Mesothelial cell of epicardium (in vitro differentiated cells): ENCODE measurements at places on chromosomes 2 and 18.

DNA sequence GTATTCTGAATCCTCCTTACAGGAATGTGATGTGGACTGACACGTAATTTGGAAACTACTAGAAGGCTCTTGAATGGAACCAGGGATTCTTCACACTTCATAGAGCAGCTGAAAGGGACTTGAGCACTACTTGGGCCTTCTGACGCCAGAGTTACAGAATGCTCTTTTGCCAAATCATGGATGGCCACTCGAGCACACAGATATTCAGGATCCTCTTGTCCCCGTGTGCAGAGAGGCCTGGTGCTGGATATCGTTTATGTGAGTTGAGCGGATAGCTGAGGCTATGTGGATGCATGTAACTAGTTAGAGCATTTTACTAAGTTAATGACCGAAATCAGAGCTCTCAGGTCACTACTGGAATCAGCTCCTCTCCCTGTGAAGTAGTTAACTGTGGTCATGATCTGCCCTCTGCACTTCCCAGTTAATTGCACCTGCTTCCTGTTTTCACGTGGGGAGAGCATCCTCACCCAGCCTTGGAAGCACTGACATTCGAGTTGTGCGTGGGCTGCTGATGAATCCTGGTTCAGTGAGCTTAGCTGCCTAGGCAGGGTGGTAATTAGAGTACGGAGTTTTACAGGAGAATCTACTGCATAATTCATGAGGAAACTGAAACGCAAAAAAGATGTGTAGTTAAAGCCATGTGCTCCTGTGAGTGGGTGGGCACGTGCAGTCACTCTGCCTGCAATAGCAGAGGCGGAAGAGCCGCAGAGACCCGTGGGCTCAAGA is 5.2 kb upstream of the TPO start:
- no peaks in the 10 kb centered on the region for H3K36me3 ChIP-seq
- H3K4me3 ChIP-seq, result no peak overlapping the region
- no peak overlapping the region for H3K27ac ChIP-seq
- DNase-seq, result no peak

DNA sequence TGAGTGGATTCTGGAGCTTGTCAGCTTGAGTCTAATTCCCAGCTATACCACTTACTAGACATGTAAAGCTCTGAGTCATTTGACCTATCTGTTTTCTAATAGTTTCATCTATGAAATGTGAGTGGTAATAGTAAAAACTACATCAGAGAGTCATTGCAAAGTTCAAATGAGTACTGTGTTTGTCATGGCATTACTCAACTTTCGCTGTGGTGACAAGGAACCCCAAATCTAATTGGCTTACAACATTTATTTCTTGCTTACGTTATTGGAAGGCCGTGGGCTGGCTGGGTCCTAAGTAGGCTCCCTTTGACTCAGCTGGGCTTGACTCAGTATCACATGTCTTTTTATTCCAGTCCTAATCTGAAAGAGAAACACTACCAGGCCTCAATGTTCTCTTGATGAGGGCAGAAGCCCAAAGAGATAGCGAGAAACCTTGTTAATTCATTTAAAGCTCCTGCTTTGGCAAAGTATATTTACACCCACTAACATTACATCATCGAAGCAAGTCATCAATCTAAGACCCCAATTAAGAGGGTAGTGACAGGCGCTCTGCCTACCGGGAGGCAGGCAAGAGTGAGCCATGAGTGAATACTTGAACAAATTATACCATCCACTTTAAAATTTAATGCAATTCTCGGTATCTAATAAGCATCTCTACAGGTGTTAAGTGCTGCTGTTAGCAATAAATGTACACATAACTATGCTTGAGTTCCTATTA is 431.8 kb upstream of the SPHKAP start:
- DNase-seq, result no peak
- no peaks in the 10 kb centered on the region for H3K36me3 ChIP-seq
- no peaks in the 10 kb centered on the region for H3K27me3 ChIP-seq
- H3K4me1 ChIP-seq, result no peaks in the 10 kb centered on the region
- no peak overlapping the region for H3K4me3 ChIP-seq
- H3K27ac ChIP-seq, result no peak overlapping the region

DNA sequence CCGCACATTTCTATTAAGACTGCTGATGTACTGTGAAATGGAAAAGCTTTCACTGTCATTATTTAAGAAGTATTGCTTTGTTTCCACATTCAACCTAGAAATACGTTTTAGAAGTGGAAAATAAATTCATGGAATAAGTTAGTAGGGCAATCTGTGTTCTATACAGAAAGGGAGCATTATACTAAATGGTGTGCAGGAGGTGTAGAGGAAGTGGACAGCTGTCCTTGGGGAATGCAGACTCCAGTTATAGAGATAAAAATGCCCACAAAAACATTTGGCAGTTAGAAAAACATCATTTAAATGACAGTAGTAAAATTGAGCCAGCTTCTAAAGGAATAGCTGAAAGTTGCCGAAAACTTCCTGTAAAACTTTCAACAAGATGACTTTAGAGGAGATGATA is 46.8 kb downstream of the PIK3C3 start:
- H3K36me3 ChIP-seq, result peaks cover 59% of the 10 kb centered on the region
- H3K27ac ChIP-seq, result no peak overlapping the region
- no peak for DNase-seq
- no peak overlapping the region for H3K4me3 ChIP-seq
- no peaks in the 10 kb centered on the region for H3K27me3 ChIP-seq
- H3K4me1 ChIP-seq, result no peaks in the 10 kb centered on the region

DNA sequence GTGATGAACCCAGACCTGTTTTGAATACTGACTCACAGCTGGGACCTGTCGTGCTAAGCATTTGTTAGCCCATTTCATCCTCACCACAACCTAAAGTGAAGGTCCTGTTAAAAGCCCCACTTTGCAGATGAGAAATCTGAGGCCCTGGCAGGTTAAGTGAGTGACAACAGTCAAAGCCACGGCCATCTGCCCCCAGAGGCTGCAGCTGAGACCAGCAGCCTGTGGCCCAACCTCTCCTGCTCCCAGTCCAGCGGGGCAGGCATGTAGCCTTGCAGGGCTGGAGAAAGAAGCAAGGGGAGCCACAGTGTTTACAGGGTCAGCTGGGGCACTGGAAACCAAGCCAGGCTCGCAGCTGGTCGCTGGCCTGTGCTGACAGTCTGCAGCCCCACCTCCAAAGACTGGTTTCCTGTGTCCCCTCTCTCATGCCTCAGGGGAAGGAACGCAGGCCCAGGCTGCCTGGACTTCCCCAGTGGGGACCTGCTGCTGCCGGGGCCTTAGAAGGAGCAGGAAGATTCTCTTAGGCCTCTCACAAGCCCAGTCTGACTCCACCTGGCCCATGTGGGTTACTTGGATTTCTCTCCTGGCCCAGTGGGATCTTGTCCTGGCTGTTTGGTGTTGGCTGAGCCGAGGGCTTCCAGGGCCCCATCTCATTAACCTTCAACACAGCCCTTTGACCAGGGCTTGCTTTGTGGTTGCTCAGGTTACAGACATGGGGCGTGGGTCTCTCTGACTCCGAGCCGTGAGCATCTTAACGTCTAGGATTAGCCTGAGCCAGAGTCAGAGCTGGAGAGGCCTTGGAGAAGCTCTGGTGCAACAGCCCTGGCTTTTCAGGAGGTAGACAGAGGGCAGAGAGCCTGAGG is 1.7 kb downstream of the INPP5D start:
- no peaks in the 10 kb centered on the region for H3K36me3 ChIP-seq
- H3K4me1 ChIP-seq, result no peaks in the 10 kb centered on the region
- no peak overlapping the region for H3K27ac ChIP-seq
- DNase-seq, result no peak

DNA sequence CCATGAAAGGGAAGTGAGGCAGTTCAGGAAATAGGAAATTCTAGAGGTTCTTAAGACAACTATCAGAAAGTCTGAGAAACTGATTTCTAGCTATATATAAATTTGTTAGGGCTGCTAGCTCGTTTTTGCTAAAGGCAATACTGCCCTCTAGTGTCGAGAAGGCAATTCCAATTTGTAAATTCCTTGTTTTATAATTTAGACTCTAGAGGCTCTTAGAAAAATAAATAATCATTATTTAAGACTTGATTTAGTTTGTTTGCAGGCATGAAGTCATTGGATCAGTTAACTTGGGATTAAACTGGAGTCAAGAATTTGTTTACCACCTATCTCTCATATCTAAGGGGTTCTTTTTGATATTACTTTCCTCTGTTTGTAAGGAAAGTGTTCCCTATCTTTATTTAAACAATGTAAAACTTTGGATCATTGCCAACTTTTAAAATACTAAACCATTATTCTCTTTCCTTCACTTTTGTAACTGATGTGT is 66.2 kb downstream of the ACVR2A start:
- peaks cover 8% of the 10 kb centered on the region for H3K36me3 ChIP-seq
- H3K27me3 ChIP-seq, result no peaks in the 10 kb centered on the region
- no peak overlapping the region for H3K4me3 ChIP-seq
- no peak overlapping the region for H3K27ac ChIP-seq

GRCh38 chr2:36438449-36438977 is 82.9 kb downstream of the CRIM1 start:
- no peak overlapping the region for H3K4me3 ChIP-seq
- H3K4me1 ChIP-seq, result peaks cover 28% of the 10 kb centered on the region
- DNase-seq, result no peak
- H3K36me3 ChIP-seq, result peaks cover 14% of the 10 kb centered on the region

DNA sequence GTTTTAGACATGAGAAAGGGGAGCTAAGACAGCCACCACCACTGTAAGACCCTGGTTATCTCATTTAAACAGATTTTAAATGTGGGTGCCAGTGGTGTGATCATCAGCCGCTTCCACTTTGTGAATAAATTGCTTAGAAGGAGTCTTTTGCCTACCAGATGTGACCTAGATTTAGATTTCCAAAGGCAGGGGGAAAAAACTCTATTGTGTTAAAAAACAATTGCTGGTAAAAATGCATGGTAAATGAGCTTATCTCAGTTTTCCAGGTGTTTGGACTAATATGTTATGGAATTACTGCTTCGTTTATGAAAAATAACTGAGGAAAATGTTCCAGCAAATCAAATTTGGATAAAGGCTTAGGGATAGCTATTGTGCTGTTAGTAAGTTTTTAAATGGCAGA is 466.3 kb upstream of the RAB12 start:
- no peaks in the 10 kb centered on the region for H3K4me1 ChIP-seq
- H3K4me3 ChIP-seq, result no peak overlapping the region
- no peak overlapping the region for H3K27ac ChIP-seq
- no peak for DNase-seq

DNA sequence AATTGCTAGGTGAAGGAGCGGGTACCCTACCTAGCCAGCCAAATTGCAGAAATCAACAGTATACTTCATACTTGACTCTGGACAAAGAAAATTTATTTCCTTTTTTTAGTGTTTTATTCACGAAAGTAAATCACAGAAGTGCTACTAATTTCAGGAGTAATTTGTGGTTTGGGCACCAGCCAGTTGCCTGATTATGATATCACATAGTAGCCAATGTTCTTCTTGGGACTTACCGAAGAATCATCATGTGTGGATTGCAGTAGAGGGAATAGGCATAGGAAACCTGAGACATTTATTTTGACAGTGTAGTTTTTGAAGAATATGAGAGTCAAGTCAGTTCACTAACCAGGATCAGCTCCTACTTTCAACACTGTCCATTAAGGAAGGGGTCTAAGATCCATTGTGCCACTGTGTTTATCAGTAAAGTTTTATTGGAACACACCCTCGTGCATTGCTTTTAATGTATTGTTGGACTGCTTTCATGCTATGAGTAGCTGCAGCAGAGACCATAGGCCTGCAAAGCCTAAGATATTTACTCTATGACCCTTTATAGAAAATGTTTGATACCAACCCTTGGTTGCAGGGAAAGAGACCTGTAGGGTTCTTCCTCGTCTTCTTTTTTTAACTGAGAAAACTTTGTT is 32.1 kb downstream of the TNFRSF11A start:
- no peaks in the 10 kb centered on the region for H3K36me3 ChIP-seq

DNA sequence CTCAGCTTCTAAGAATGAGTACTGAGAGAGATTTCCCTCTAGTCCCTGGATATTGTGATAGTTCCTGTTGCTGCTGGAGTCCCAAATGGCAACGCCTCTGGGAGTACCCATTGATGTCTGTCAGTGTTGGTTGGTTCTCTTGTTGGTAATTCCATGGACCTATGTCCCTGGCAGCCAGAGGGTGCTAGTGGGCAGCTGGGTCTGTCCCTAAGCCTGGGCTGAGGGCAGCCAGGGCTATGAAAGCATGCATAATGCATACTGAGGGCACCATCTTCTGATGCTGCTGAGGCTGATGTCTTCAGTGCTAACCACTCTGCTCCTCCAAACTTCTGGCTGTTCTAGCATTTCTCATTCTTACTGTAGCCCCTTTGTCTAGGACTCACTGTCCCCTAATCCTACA is 35.9 kb downstream of the NABP1 start:
- H3K4me3 ChIP-seq, result no peak overlapping the region
- no peak for DNase-seq
- no peaks in the 10 kb centered on the region for H3K36me3 ChIP-seq
- H3K27ac ChIP-seq, result no peak overlapping the region

DNA sequence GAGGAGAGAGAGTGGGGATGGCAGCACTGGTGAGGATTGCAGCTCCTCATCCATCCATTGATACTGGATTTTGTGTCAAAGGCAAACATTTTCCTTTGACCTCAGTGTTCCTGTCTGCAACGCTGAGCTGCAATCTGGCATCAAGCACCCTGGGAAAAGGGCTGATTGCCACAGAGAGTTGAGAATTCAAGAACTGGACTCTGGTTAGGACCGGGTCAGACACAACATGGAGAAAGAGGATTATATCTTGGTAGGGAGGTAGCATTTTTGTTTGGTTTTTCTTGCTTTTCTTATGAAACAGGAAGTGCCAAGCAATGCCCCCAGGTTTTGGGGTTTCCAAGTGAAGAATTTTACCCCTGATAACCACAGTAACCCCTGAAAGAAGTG is 81.9 kb upstream of the PKDCC start:
- H3K4me3 ChIP-seq, result no peak overlapping the region
- H3K27me3 ChIP-seq, result no peaks in the 10 kb centered on the region
- H3K4me1 ChIP-seq, result peaks cover 80% of the 10 kb centered on the region
- no peaks in the 10 kb centered on the region for H3K36me3 ChIP-seq

DNA sequence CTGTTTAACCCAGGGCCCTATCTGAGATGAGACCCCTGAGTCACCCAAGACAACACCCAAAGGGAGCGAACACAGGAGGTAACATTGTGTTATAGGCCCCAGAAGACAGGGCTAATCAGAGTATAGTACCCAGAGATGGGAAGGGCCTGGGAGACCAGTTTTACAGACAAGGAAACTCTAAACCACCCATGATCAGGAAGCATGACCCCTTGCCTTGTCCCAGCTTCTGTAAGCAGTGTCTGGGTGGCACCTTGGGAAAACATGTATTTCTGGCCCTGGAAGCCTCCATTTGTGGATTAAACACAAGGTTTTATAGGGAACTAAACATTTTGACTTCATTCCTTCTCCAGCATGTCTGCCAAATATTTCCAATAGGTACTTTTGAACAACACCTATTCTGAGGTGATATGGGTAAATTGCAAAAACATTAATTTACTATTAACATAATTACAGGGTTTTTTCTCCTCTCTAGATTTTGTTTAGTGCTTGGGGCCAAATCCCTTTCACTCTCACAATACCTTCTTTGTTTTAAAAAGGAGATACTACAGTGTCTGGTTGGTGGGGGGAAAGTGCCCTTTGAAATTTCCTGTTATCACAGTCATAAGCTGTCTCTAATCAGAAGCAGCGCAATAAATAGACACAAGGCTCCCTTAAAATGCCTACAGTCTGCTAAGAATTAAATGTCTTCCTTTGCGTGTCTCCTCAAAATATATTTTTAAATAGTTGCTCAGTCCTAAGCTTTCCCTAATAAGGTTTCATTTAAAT is 341.1 kb downstream of the BCL11A start:
- H3K27ac ChIP-seq, result peak overlapping the region; percentile 6
- no peaks in the 10 kb centered on the region for H3K27me3 ChIP-seq
- no peak overlapping the region for H3K4me3 ChIP-seq
- peaks cover 48% of the 10 kb centered on the region for H3K4me1 ChIP-seq
- no peak for DNase-seq

GRCh38 chr18:8381821-8382459 is 227.3 kb upstream of the RAB12 start:
- no peak overlapping the region for H3K27ac ChIP-seq
- H3K4me1 ChIP-seq, result peaks cover 11% of the 10 kb centered on the region
- peaks cover 40% of the 10 kb centered on the region for H3K36me3 ChIP-seq
- H3K27me3 ChIP-seq, result no peaks in the 10 kb centered on the region
